ENCODE measurements at places on chromosomes 4 and X.

- peak; percentile 83 for DNase-seq
- peak overlapping the region; percentile 70 for H3K4me3 ChIP-seq
- no peaks in the 10 kb centered on the region for H3K36me3 ChIP-seq
- H3K27ac ChIP-seq = peak overlapping the region; percentile 90
Observed at GRCh38 chr4:184472614-184473498, 1.5 kb downstream of the IRF2 start.

- H3K4me3 ChIP-seq = no peak overlapping the region
- no peaks in the 10 kb centered on the region for H3K4me1 ChIP-seq
- no peak for DNase-seq
- no peaks in the 10 kb centered on the region for H3K27me3 ChIP-seq
Observed at GRCh38 chr4:67861513-67861912, 22.3 kb downstream of the TMPRSS11D start.

DNA sequence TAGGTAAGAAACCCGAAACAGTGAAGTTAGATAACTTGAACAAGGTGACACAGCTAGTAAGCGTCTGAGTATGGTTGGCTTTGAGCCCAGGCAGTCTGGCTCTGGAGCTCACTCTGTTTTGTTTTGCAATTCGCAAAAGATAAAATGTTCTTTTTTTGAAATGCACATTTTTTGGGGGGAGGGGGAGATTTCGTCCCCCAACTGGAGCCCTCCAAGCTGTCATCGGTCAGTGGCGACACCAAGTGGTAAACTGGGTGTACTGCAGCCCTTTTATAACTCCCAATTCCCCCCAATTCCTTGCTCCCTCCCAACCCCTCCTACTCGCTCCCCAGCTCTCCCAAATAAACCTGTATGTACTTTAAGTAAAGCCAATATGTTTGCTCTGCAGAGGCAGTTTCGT is 2.8 kb upstream of the CLCN5 start:
- no peaks in the 10 kb centered on the region for H3K36me3 ChIP-seq
- no peak for DNase-seq
- peaks cover 4% of the 10 kb centered on the region for H3K4me1 ChIP-seq
- H3K4me3 ChIP-seq = no peak overlapping the region
- H3K27ac ChIP-seq = no peak overlapping the region
- H3K27me3 ChIP-seq = no peaks in the 10 kb centered on the region

GRCh38 chrX:11143931-11144678 is 33.0 kb downstream of the HCCS start:
- H3K4me1 ChIP-seq = peaks cover 7% of the 10 kb centered on the region
- no peak overlapping the region for H3K4me3 ChIP-seq
- DNase-seq = peak; percentile 66
- H3K27ac ChIP-seq = no peak overlapping the region

DNA sequence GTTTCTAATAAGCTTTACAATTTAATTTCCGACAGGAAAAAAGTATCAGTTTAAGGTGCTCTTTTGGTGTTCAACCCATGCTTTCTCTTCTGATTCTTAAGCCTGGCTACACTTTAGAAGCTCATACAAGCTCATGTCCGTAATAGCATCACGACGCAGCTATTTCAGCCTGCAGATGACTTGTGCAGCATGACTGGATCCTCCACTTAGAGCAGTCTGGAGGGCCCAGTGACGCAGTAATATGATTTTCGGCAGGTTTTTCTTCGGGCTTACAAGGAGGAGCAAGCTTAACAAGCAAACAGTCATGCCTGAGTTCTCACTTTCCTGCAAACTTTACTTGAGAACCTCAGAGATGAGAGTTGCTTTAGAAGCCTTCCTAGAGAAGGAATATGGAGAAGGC is 85.3 kb upstream of the MAML3 start:
- peaks cover 32% of the 10 kb centered on the region for H3K4me1 ChIP-seq
- DNase-seq = no peak
- H3K27ac ChIP-seq = no peak overlapping the region

DNA sequence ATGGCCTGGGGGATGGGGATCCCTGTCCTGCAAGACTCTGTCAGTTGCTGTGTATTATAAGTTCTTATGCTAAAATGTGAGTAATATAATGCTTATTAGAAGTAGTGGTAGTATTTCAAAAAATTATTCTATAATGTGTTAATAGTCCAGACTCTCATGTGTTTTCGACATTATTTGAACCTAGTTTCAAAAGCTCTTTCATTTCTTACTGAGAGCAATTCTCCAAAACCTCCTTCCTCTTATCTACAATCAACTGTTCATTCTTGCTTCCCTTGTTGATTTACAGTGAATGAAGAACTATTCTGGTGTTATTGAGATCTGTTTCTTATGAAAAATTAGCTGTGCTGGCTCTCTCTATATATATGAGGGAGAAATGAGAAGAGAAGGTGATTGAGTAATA is 32.9 kb upstream of the PTPN13 start:
- no peak overlapping the region for H3K4me3 ChIP-seq
- no peak overlapping the region for H3K27ac ChIP-seq
- no peaks in the 10 kb centered on the region for H3K36me3 ChIP-seq
- no peaks in the 10 kb centered on the region for H3K4me1 ChIP-seq
- no peaks in the 10 kb centered on the region for H3K27me3 ChIP-seq

DNA sequence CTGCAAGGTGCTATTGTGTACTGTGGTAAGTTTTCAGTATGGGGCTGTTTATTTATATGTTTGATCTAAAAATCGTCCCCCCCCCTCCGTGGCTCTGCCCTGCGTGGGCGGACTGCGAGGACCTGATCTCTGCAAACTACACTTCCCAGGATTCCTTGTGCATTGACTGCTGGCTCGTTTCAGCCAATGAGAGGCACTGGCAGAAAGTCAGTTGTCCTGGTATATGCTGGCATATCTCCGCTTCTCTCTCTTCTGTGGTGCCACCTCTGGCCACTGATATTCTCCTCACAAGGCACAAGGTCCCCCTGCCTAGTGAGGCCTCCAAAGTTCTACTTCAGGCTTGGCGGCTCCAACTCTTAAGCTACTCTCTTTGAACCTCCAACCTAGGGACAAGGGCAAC is 168.8 kb upstream of the ZFP42 start:
- no peaks in the 10 kb centered on the region for H3K27me3 ChIP-seq
- no peak overlapping the region for H3K27ac ChIP-seq
- no peaks in the 10 kb centered on the region for H3K4me1 ChIP-seq
- no peak for DNase-seq
- H3K4me3 ChIP-seq = no peak overlapping the region
- no peaks in the 10 kb centered on the region for H3K36me3 ChIP-seq

DNA sequence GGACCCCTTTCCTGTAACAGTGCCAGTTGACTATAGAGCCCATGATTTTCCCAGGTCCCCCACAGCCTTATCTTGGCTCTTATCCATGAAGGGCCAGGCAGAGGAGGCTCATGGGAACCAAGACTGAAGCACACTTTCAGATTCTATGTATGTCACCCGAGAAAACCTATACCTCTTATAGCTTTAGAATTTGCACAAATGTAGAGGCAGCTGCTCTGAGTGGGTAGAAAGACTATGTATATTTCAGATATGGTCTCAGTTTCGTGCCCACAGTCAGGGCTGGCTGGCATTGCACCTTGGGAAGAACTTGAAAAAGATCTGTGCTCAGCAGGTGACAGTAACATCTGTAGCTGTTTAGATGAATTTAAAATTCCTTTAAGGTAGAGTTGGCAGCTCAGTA is 8.3 kb upstream of the LNX1 start:
- no peak for DNase-seq
- H3K4me3 ChIP-seq = no peak overlapping the region
- peaks cover 6% of the 10 kb centered on the region for H3K4me1 ChIP-seq
- H3K36me3 ChIP-seq = no peaks in the 10 kb centered on the region
- H3K27me3 ChIP-seq = no peaks in the 10 kb centered on the region

- no peaks in the 10 kb centered on the region for H3K36me3 ChIP-seq
- H3K4me3 ChIP-seq = no peak overlapping the region
- no peak overlapping the region for H3K27ac ChIP-seq
- H3K4me1 ChIP-seq = no peaks in the 10 kb centered on the region
Observed at GRCh38 chr4:31045724-31046318, 325.7 kb downstream of the PCDH7 start.

DNA sequence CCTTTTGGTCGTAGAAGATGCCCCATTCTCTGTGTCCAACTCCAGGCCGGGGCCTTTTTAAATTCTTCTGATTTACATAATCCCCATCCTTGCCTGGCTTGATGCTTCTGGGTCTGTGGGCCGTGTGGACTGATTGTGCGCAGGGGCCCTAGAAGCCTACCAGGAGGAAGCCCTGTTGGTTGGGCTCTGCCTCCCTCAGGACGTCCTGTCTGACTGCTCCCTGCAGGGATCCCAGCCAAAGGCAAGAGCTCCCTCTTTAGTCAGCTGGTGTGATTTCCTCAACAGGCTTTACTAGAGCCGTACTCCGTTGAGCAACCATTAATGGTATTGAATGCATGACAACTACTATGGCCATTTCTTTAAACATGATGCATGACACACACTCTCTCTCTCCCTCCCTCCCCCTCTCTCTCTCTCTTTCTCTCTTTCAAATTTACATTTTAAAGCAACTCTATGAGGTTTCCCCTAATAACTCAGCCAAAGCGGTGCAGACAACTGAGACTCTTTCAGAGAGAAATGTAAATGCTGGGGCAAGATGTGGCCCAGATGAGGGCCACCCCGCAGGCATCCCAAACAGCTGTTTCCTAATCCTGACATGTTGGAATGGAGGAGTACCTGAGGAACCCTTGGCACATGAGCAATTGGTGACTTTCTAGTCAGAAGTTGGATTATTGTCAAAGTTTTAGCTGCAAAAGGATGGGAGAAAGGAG is 117.3 kb downstream of the DRD5 start:
- H3K36me3 ChIP-seq = no peaks in the 10 kb centered on the region
- H3K4me1 ChIP-seq = peaks cover 6% of the 10 kb centered on the region
- H3K27me3 ChIP-seq = no peaks in the 10 kb centered on the region

- DNase-seq = peak; percentile 13
- H3K27me3 ChIP-seq = no peaks in the 10 kb centered on the region
- no peak overlapping the region for H3K4me3 ChIP-seq
- H3K4me1 ChIP-seq = no peaks in the 10 kb centered on the region
Observed at GRCh38 chr4:19739101-19739651, 512.5 kb upstream of the SLIT2 start.

DNA sequence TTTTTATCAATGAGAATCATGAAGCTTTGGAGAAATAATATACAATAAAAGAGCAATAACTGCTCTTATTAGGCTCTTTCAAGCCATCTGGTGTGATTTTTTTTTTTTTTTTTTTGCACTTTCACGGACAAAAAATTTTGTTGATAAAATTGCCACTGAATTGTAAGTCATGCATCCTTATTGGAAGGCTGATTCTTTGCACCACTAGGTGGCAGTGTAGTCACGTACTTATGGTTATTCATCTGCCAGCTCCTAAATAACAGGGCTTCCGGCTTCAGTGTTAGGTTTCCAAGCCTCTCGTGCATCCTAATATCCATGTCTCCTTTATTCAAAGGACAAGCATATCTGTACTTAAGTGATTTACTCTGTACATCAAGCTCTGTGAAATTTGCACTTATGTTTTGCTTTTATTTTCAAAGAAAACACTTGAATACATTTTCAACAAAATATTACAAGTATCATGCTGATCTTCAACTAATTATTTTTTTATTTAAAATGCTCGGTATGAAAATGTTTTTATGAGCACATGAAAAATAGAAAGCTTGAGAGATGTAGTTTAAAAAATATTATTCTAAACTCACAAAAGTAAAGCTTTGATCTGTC is 1578.3 kb upstream of the TENM3 start:
- H3K27me3 ChIP-seq = no peaks in the 10 kb centered on the region
- H3K36me3 ChIP-seq = no peaks in the 10 kb centered on the region
- no peaks in the 10 kb centered on the region for H3K4me1 ChIP-seq
- peak; percentile 84 for DNase-seq
- no peak overlapping the region for H3K27ac ChIP-seq

DNA sequence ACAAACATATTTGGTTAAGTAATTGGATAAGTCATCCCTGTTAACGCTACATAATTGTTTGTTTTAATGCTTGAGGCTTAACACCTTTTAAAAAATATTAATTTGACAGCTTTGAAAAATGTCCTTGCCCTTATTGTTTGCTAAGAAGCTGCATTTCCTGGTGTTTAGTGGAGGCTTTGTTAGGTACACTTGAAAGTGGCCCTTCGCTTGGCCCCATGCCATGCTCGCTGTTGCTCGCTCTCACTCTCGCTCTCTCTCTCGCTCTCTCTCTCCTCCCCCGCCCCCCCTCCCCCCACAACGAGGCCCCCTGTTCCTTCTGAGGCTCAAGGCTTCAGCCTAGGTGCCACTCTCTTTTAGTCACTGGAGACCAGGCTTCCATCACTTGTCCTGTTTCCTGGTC is 139.6 kb downstream of the DCLK2 start:
- no peak overlapping the region for H3K4me3 ChIP-seq
- DNase-seq = no peak
- H3K27ac ChIP-seq = peak overlapping the region; percentile 78
- no peaks in the 10 kb centered on the region for H3K27me3 ChIP-seq
- H3K4me1 ChIP-seq = peaks cover 20% of the 10 kb centered on the region

DNA sequence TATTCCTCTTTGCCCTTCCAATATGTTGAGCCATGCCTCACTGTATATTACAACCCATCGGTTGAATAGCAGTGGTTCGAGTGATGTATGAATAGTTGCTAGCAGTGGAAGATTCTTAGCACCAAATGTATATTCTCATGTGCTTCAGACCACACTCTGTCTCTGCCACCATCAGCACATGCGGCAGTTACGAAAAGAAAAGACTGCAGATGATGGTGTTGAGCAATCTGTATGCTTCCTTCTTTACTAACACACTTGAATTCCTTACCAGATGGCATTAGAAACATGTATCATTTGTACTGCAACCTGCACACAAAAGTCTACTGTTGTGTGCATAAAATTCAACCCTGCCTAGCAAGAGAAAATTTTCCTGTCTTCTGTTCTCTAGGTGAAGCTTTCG is 214.6 kb downstream of the ENOX2 start:
- H3K27ac ChIP-seq = no peak overlapping the region
- no peaks in the 10 kb centered on the region for H3K36me3 ChIP-seq
- DNase-seq = no peak
- no peak overlapping the region for H3K4me3 ChIP-seq
- H3K4me1 ChIP-seq = no peaks in the 10 kb centered on the region
- no peaks in the 10 kb centered on the region for H3K27me3 ChIP-seq

- no peaks in the 10 kb centered on the region for H3K36me3 ChIP-seq
- H3K4me1 ChIP-seq = no peaks in the 10 kb centered on the region
- H3K4me3 ChIP-seq = no peak overlapping the region
- H3K27me3 ChIP-seq = no peaks in the 10 kb centered on the region
Observed at GRCh38 chrX:124010157-124010556, 48.7 kb downstream of the STAG2 start.

DNA sequence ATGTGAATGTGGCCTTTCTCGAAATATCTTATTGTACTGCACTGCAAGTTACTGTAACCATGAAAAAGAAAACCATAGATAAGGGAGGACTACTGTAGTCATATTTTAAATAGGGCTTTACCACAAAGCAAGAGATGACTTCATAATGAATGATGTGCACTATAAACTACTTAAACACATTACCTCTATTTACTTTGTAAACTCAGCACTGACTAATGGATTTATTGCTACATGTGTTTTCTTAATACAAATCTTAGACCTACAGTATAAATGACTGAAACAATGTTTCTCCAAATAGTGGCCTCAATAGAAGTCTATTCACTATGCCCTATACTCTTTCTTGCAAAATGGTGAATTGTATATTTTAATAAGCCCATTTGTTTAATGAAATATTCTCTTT is 61.1 kb downstream of the HDX start:
- no peaks in the 10 kb centered on the region for H3K36me3 ChIP-seq
- H3K4me1 ChIP-seq = no peaks in the 10 kb centered on the region
- no peak overlapping the region for H3K4me3 ChIP-seq
- no peak for DNase-seq
- no peak overlapping the region for H3K27ac ChIP-seq
- H3K27me3 ChIP-seq = no peaks in the 10 kb centered on the region
